Stimulated activated CD4-positive, alpha-beta T cell treated with anti-CD3 and anti-CD28 coated beads, Interleukin-4, amount 100 ng/mL, for 48 hours (primary cell): ENCODE measurements at places on chromosomes 16 and 17.
A peak's percentile ranks its signal among the peaks of the same experiment; 100 is the strongest.

DNA sequence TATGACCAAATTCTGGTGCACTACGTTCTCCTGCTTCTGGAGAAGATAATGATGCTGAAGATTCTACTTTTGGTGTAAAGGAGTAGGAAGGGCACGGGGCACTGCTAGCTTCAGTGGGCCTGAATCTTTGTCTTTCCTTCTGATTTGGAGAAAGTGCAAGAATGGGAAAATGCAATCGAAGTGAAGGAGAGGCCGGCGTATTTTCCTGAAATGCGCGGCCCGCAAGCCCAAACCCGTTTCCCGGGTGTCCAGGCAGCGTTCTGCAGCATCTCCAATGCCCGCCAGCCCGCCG lies 372 bp upstream of the NDE1 start:
- no peak for DNase-seq

GRCh38 chr17:44602970-44603369 lies 45.7 kb downstream of the FZD2 start:
- DNase-seq: no peak

- DNase-seq: no peak
These were observed 107.6 kb upstream of the MED13 start for GRCh38 chr17:62172492-62173291.

GRCh38 chr16:11992008-11992584 lies 15.6 kb downstream of the SNX29 start:
- no peak for DNase-seq

- DNase-seq: no peak
These were observed 20.0 kb upstream of the RNF135 start for GRCh38 chr17:30950669-30951399.

DNA sequence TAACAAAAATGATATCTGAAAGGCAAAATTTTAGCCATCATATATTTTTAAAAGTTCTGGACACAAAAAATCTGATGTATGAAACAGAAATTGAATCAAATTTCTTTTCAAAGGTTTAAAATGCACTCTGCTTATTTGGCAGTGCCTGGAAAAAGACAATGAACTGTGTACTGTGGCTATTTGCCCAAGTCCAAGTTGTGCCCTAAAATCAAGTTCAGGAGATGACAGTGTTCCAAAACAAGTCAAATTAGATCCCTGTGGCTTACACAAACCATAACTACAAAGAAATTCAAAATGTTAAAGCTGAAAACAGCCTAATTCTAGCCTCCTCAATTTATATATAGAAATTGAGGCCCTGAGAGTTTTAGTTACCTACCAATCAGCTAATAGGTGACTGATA lies 25.6 kb downstream of the CMC2 start:
- DNase-seq: no peak

DNA sequence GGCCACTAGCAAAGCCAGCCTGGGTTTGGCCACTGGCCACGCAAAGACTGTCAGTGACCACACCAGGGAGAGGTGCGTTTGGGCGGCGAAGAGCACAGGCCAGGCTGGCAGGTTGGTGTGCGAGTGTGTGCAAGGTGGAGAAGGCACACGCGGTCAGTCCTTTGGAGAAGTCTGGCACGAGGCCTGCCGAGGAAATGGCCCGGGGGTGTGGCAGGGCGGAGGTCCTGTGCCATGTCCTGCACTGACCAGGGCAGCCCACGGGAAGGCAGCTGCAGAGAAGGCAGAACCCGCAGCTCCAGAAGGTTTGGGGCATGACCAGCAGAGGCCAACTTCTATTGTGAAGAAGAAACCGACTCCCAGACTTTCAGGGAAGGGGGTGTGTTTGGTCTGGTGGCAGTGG lies 90.8 kb downstream of the ADCY9 start:
- no peak for DNase-seq

- no peak for DNase-seq
These were observed 34.2 kb upstream of the ATP2A3 start for GRCh38 chr17:3998436-3998835.

GRCh38 chr17:41141361-41141760 lies 1.0 kb upstream of the KRTAP4-6 start:
- no peak for DNase-seq

DNA sequence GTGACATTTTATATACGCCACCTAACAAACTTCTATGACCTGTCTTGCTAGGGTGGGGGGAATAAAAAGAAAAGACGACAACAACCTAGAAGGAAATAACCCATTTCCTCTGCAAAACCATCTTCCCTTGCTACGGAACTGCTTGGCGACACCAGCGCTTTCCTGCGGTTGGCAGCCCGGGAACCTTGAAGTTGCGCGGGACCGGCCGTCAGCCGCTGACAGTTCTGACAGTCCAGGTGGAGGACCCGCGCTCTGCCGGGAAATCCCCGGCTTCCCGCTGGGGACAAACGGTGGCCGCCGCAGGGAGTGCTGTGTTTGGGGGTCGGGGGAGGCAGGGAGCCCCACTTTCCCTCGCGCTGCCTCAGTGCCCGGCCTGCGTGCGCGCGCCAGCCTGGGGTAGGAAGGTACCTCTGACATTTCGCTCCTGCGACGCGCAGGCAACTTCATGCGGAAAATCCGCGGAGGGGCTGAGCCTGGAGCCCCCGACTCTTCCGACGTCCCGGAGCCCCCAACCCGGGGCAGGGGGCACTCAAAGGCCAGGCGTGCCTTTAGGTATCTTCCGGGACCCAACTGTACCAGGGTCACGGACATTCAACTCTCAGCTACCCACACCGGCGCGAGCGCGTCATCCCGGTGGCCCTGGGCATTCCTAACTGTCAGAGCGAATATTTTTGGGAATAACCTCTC lies 516 bp downstream of the SLC16A6 start:
- peak; percentile 27 for DNase-seq

GRCh38 chr17:39709998-39710964 lies 10.4 kb downstream of the ERBB2 start:
- no peak for DNase-seq

- DNase-seq: no peak
These were observed 226.8 kb downstream of the ENGASE start for GRCh38 chr17:79301469-79301868.

DNA sequence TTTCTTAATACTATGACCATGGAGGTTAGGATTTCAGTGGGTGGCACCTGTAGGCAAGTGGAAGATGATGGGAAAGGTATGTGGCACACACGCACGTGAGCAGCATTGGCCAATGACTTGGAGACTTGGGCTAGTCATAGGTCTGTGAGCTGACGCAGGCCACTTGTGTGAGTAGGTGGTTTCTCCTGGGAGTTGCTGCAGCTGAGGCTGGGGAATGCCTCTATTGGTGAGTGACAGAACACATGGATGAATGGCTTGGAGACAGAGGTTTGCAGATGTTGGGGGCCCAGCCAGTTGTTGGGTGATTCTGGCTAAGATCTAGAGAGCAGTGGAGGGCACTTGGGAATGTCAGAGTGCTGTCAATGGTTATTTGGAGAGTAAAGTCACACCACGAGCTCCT lies 64.1 kb downstream of the MARF1 start:
- DNase-seq: no peak

- DNase-seq: no peak
These were observed 304.4 kb downstream of the FOXL1 start for GRCh38 chr16:86882586-86883280.

GRCh38 chr17:36849871-36850348 lies 87.4 kb upstream of the LHX1 start:
- DNase-seq: peak; percentile 63

DNA sequence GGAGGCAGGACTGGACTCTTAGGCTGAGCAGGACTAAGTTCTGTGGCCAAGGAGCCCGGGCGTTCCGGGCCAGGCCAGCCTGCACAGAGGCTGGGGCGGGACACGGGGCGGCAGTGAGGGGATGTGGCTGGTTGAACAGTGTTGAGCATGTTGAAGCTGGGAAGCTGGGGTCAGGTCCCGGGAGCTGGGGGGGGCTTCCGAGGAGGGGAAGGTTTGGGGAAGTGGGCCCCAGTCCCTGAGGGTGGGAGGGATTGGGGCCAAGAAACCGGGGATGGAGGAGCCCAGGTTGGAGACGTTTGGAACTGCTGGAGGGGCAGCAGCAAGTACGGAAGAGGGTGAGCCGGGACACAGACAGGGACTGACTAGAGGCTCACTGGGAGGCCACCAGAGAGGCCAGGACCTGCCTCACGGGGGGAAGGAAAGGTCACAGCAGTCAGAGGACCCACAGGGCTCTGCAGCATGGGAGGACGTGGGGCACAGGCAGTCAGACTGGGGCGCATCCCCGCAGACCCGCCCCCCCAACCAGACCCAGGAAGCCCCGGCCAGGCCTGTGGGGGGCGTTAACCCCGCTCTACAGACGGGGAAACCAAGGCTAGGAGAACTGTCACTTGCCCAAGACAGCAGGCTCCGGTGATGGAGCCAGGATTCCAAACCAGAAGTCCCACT lies 9.5 kb downstream of the TAX1BP3 start:
- no peak for DNase-seq

DNA sequence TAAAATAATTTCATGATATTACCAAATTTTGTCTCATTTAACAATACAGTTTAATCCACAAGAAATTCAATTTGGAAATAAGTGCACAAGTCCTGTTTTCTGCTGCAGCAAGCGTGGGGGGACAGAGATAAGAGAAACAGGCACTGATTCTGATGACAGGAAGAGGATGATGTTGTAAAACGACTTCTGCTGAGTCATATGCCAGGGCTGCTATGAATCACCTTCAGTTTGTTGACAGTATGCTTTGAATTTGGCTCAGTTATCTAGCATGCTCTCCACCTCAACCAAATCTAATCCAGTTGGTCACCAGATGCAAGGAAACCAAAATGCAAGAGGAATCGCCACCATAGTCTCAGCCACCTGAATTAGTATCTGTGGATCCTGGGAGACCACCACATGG lies 244.1 kb upstream of the MON1B start:
- no peak for DNase-seq

- DNase-seq: no peak
These were observed 28.9 kb upstream of the CMIP start for GRCh38 chr16:81415751-81416150.

DNA sequence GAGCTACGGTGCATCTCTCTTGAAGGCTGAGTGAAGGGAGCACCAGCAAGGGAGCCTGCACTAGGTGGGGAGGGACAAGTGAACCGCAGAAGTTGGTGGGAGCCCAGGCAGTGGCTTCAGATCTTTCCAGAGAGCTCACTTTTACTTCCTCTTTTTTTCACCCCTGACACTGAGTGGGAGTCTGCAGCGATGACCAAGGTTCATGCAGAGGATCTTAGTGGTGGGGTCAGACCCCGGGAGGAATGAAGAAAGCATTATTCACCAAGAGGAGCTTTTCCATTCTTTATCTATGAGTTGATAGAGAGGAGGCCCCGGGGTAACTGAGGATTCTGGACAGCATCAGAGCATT lies 3.0 kb upstream of the CCL2 start:
- no peak for DNase-seq

DNA sequence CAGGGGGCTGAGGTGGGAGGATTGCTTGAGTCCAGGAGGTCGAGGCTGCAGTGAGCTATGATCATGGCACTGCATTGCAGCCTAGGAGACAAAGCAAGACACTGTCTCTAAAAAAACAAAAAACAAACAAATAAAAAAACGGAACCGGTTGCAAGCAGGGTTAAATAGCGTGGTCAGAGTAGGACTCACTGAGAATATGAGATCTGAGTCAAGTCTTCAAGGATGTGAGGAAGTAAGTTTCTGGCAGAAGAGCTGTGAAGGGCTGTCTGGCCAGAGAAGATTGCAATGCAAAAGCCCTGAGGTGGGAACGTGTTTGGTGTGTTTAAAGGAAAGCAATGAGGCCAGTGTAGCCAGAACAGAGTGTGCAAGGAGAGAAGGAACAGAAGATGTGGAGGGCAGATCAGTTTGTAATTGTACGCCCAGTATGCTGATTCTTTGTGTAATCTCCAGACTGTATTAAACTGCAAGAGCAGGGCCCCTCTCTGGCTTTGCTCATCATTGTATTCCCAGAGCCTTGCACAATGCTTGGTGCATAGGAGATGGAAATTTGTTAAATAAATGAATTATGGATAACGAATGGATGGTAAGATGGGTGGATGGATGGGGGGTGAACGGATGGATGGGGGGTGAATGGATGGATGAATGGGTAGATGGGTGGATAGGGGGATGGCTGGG lies 6.3 kb downstream of the G6PC1 start:
- no peak for DNase-seq

GRCh38 chr16:58152246-58152868 lies 23.2 kb upstream of the CFAP20 start:
- DNase-seq: no peak

GRCh38 chr16:69039333-69039941 lies 66.0 kb upstream of the HAS3 start:
- DNase-seq: no peak

DNA sequence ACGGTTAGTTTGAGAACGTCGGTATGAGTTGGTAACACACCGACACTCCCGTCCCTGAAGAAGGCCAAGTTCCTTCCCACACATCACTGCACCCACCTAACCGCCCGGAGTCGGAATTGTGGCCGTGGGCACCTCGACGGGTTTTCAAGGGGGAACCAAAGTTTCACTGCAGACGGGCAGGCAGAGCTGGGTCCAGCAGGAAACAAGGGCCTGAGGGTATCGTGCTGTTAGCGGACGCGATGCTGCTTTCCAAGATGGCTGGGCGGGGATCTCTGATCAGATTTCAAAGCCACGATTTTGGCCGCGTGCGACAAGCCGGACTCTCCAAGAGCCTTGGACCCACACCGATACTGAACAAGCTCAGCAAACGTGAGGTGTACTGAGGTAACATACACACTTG lies 82.3 kb upstream of the DOC2B start:
- no peak for DNase-seq

GRCh38 chr16:20430948-20431347 lies 20.4 kb upstream of the ACSM2A start:
- DNase-seq: no peak

DNA sequence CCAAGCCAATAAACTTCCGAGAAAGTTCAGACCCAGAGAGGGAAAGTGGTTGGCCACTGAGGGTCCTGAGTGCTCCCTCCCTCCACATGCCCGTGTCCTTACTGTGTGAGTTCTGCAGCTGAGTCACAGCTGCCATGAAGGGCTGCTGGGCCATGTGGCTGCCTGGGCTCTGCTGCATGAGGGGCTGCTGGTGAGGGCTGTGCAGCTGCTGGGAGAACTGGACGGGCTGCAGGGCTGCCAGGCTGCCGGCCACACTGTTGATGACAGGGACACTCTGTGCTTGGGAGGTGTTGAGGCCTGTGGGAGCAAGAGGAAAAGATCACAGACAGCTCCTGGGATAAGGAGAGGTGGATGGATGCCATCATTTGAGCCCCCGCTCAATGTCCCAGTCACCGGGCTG lies 44.0 kb downstream of the HNF1B start:
- DNase-seq: no peak

GRCh38 chr16:4790871-4791270 lies 2.7 kb upstream of the SEPTIN12 start:
- no peak for DNase-seq
